ENCODE measurements at places on chromosomes 2 and 18.

DNA sequence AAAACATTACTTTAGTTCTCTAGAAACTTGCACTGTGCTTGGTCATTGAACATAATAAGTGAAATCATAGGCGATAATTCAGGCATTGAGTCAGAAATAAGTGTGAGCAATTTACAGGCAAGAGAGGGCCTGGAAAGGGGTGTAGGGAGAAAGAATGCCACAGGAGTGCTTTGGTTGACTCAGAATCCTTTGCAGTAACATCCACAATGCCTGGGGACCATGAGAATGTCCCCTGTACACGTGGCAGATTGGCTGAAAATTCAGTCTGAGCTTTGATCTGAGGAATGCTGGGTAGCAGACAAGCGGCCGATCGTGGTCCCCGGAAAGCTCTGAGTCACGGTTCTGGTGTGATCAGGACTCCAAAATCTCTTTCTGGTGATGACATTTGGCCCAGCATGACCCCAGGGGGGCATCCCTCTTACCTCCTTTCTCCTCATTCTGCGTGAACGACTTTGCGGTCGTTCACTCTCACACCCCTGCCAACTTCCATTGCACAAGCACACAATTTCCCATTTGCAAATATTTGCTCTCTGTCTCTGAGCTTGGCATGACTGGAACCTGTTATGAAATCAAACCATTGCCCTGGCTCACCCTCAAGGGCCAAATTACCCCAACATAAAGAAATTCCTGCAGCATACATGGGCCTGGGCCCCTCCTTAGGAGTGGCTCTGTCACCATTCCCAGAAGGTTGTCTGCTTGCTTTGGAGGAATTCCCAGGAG is 305.0 kb upstream of the EPAS1 start:
- no peak for DNase-seq

DNA sequence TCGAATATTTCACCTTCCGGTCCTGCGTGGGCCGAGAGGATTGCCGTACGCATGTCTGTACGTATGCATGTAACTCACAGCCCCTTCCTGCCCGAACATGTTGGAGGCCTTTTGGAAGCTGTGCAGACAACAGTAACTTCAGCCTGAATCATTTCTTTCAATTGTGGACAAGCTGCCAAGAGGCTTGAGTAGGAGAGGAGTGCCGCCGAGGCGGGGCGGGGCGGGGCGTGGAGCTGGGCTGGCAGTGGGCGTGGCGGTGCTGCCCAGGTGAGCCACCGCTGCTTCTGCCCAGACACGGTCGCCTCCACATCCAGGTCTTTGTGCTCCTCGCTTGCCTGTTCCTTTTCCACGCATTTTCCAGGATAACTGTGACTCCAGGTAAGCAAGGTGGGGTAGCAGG is at the start of gene SERPINB5:
Gene SERPINB5, plus strand, starts transcription at position 291 of the 400 bp plus-strand sequence. CDS start 7,471 bp downstream, outside the sequence.
- no peak for DNase-seq

- DNase-seq, result no peak
Observed at GRCh38 chr2:109029490-109030201, 40.6 kb upstream of the EDAR start.

- no peak for DNase-seq
Observed at GRCh38 chr2:185279999-185280398, 458.6 kb upstream of the FSIP2 start.

DNA sequence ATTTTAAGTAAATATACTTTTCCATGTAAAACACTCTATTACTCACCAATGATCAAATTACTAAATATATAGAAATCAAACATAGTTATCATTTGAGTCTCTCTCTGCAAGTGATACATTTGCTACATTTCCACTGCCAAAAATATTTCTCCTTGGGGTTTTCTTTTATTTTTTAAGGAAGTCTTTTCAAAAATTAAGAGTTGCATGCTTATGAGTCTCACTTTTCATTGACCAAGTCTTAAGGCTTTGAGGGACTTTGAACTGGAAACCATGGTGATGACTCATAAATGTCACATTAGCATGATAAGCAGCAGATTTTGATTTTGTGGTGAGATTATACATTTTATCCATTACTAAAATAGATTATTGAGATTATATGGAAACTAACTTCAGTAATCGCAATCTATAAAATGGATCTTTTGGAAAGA is 152.9 kb downstream of the FAM124B start:
- no peak for DNase-seq

- DNase-seq, result no peak
Observed at GRCh38 chr18:7784171-7784570, 217.1 kb downstream of the PTPRM start.

DNA sequence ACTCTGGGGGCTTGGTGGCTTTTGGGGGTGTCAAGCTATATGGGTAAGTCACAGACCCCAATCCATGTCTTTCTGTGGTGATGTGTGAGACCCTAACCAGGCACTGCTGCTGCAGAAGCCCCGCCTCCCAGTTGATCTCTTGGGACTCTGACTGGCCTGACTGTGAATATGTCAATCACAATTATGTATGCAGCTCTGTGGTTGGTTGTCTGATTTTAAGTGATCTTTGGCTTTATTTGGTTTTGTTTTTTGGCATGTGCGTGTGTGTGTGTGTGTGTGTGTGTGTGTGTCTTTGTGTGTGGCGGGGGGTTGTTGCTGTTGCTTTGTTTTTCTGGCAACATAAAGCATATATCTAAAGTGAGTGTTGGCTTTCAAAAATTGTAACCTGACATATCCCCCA is 78.5 kb upstream of the GLS start:
- DNase-seq, result no peak

DNA sequence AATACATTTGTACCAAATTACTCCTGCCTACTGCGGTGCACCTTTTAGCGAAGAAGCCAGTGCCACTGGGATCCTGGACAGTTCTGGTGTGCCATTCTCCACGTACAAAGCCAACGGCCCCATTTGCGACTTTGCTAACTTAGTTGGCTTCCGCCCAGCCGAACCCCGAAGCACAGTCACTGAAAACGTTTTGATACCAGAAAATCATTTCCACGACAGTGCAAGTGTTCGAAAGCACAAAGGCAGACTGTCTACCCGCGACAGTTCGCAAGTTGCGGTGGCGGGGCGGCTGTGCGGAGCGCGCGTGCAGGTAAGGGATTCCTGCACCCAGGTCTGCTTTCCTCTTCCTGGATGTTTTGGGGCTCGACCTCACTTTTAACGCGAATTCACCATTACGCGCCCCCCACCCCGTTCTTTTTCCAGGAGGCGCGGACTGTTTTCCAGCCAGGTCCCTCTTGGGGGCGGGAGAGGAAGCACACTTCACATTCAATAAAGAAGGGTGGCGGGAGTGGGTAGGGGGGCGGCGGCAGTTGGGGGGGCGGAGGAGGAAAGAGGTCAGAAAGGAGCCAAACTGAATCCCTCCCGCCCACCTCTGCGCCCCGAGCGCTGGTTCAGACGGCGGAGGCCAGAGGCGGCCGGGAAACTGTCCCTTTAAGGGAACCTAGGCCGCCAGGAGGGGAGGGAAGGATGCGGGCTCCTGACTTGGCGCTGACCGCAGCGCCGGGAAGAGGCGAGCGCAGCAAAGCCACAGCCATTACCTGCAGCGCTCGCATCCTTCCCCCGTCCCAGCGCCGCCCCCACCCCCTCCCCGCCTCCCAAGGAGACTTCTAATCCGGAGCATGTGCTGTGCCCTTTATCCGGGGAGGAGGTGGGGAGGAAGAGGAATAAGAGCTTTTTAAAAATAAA is 107.4 kb upstream of the KCTD1 start:
- no peak for DNase-seq

- no peak for DNase-seq
Observed at GRCh38 chr2:40471866-40472265, 20.0 kb upstream of the SLC8A1 start.
